Urinary bladder (tissue), 4 donors: ENCODE measurements at places on chromosomes 13 and 19. TPM values are rescaled to one million over a fixed set of nuclear protein-coding genes. Genes with fewer than 3 reads are reported as not detected.

GRCh38 chr13:23447927-23448326 lies 14.4 kb upstream of the SACS start:
- DNase-seq, result no peak

- DNase-seq, result peak; percentile 6
Observed at GRCh38 chr13:29170436-29171082, 350.4 kb downstream of the MTUS2 start.

DNA sequence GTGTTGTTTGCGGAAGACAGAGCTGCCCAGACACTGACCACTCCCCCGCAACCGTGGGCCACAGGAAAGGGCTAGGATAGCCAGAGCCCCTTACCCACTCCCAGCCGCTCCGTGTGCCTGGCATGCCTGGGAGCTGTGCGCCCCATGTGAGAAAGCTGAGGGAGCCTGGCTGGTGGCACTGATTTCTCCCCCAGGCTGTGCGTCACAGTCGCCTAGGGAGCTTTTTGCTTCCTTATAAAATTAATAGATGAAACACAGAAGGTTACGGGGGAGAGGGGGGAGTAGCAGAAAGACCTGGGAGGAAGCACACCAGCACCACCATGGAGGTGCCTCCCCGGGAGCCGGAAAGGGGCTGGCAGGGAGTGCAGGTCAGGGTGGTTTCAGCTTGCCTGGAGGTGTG lies 24.7 kb downstream of the DPF1 start:
- no peak for DNase-seq

DNA sequence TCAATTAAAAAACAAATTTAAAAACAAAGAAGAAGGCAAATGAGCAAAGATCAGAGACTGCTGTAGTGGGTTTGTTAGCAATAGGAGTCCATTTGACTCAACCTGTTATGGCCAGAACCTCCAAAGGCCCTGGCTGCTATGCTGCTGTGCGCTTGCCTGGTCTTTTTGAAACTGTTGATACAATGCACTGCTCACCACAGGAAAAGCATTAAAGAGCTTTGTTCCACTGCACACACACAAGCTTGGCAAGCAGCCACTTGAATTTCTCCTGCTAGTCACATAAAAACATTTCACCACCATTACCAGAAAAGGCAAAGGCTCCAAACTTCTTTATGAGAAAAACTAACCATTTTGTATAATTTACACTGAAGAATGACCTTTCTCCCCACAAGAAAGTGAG lies 132.2 kb downstream of the FREM2 start:
- DNase-seq, result peak; percentile 56

GRCh38 chr13:101416181-101417042 lies at the start of gene NALCN:
NALCN (minus strand) TSS chr13:101416508; CDS start chr13:101399126, 17,382 bp downstream.
- no peak for DNase-seq

DNA sequence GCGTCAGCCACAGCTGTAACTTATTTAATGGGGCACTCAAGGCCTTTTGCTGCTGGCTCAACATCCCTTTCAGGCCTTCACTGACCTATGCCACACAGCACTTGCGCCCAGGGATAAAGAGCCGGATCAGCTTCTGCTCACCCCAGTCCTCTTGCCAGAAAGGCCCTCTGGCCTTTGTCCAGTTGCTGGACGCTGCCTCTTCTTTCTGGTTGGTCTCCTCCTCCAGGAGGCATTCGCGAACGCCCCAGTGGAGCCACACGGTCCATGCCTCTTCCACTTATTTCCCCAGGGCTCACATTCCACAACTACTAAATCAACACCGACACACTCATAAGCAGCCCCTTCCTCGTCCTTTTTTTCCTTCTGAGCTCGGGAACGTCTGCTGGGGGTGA lies 3.7 kb upstream of the ZNF329 start:
- no peak for DNase-seq

Gene LILRA1
- 0.63 TPM for polyA plus RNA-seq

- DNase-seq, result no peak
Observed at GRCh38 chr13:40399756-40400155, 266.7 kb downstream of the FOXO1 start.

GRCh38 chr19:31408460-31409124 lies 59.4 kb upstream of the TSHZ3 start:
- DNase-seq, result no peak

- DNase-seq, result no peak
Observed at GRCh38 chr13:51723529-51723928, 80.4 kb downstream of the DHRS12 start.

Gene ZSCAN4
- 0.20 TPM for polyA plus RNA-seq

- no peak for DNase-seq
Observed at GRCh38 chr13:22278336-22278929, 607.6 kb downstream of the FGF9 start.

DNA sequence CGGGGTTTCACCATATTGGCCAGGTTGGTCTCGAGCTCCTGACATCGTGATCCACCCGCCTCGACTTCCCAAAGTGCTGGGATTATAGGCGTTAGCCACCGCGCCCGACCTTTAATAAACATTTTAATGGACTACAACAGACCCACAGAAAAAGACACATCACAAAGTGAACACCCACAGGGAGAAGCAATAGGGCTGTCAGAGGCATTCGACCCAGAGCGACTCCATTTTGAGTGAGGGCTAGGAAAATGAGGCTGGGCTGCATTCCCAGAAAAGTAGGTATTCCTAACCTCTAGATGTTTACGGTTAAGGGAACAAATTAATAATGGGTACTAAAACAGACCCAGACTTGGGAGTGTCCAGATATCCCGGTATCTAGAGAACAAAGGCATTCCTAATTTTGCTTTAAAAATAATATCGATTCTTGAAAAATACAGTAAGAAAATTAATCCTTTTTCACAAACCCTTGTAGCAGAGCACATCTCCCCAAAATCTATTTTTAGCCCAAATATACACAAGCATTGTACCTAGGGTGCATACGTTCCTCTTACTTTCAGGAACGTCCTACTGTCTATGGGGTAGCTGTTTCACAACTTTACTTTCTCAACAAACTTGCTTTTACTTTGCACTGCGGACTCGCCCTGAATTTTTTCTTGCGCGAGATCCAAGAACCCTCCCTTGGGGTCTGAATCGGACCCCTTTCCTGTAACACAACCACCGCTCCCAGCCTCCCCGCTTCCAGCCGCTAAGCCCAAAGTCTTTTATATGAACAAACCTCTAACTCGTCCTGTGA lies 811 bp upstream of the ZNF8 start:
- no peak for DNase-seq
